A549 treated with CORT108297 at 1 μM for 4 hours (cell line): ENCODE measurements at places on chromosomes 4 and X. TPM values are rescaled to one million over a fixed set of nuclear protein-coding genes. Genes with fewer than 3 reads are reported as not detected.

PRRG1 gene
- total RNA-seq, result 5.1 to 7.6 TPM (median 6.4 TPM) in 5 replicates

POLN gene
- 0.51 to 1.2 TPM (median 0.69 TPM) in 5 replicates for total RNA-seq

FAM47B gene
- not detected in 5 replicates for total RNA-seq

GNRHR gene
- total RNA-seq, result not detected in 5 replicates

LRP2BP gene
- 0.08 to 0.18 TPM (median 0.10 TPM) in 5 replicates for total RNA-seq
